Endothelial cell (in vitro differentiated cells): ENCODE measurements at places on chromosomes 2 and 18.

DNA sequence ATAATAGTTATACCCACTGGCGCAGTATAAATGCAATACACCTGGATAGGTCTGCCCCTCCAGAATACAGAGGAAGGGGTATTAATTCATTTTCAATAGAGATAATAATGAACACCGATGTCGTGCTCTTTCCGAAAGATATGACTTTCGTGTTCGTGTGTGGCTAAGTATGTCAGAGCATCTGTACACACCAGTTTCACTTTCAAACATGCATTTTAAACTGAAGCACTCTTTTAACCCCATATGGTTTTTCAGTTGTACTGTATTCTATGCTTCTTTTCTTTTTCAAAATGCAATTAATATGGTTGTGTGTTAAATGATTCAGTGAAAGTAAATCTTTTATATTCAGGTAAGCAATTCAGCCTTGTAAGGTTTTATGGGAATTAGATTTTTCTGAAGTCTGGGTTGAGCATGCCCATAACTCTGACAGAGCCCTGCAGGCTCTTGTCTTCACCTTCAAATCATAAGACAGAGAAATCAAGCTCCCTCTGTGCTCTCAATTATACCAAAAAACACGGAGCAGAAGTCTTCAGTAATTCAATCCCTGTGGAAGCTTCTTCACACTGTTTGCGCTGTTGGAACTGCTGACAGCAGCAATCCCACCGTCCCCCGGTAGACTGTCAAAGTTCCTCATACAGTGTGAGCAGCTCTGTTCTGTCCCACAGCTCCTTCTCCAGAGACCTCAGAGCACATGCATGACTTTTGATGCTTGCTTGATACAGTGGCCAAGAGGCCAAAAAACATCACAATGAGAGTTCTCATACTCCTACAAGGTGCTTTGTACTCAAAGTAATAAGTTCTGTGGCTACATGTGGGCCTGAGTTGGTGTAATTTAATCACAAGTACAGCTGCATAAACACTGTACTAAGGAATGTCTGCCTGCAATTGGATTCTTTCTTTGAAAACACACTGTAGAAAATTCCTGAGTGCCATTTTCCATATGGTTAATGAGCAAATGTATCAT lies 186.8 kb downstream of the ZNF521 start:
- H3K27ac ChIP-seq = peak overlapping the region; percentile 8
- DNase-seq = no peak
- peaks cover 21% of the 10 kb centered on the region for H3K4me1 ChIP-seq

GRCh38 chr2:58515827-58516573 lies 274.9 kb upstream of the FANCL start:
- H3K27ac ChIP-seq = no peak overlapping the region
- H3K36me3 ChIP-seq = no peaks in the 10 kb centered on the region
- H3K27me3 ChIP-seq = no peaks in the 10 kb centered on the region
- H3K4me1 ChIP-seq = no peaks in the 10 kb centered on the region

DNA sequence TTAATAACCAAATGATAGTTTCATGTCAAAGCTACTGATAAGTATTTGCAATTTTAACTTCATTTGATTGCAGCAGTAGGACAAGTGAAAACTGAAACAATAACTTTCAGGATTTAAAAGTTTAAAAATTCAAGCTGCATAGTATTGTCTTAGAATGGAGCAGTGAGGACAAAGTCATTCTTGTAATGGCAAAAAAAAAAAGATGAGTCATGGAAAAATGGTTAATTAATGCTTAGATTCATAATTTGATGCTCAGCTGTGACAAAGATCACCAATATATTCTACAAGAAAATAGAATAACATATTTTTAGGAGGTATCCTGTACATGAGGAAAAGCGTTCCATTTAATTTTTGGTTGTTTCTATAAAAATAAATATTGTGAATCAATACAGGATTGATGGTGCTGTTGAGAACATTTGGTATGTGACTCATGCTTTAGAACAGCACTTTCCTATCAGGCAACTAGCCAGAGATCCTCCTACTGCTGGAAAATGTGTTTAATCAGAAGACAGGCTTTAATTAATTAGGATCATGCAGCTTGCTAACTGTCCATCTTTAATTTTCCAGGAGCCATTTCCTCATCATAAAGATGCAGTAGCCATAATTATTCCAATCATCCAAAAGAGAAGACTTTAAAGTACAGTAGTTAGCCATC lies 239.0 kb upstream of the MMADHC start:
- no peaks in the 10 kb centered on the region for H3K27me3 ChIP-seq
- peaks cover 4% of the 10 kb centered on the region for H3K4me1 ChIP-seq
- no peaks in the 10 kb centered on the region for H3K36me3 ChIP-seq
- no peak overlapping the region for H3K27ac ChIP-seq

- no peak overlapping the region for H3K27ac ChIP-seq
- no peaks in the 10 kb centered on the region for H3K36me3 ChIP-seq
- H3K4me1 ChIP-seq = no peaks in the 10 kb centered on the region
- H3K4me3 ChIP-seq = no peak overlapping the region
- no peaks in the 10 kb centered on the region for H3K27me3 ChIP-seq
- no peak for DNase-seq
Measured at GRCh38 chr2:191629001-191629453, 48.9 kb upstream of the NABP1 start.

DNA sequence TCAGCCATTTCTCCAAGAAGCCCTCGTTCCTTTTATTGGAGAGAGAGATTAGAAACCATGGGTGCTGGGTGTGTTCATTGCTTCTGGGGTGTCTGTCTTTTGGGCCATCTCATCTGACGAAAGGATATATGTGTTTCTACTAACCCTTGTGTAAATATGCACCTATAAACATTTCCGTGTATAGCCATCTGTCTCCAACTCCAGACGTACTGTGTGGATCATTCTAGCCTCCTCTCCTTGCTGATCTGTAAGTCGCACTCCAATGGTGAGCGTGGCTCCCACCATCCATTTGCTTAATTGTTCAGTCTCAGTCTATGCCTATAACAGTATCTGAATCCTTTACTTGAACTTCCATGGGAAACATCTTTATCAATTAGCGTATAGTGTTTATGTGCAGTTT lies 1.8 kb downstream of the RBFA start:
- DNase-seq = no peak
- H3K4me3 ChIP-seq = no peak overlapping the region
- H3K27me3 ChIP-seq = peaks cover 16% of the 10 kb centered on the region
- H3K27ac ChIP-seq = no peak overlapping the region
- H3K4me1 ChIP-seq = peaks cover 21% of the 10 kb centered on the region
- H3K36me3 ChIP-seq = peaks cover 16% of the 10 kb centered on the region

GRCh38 chr18:62152844-62153243 lies 34.0 kb downstream of the PIGN start:
- H3K27ac ChIP-seq = no peak overlapping the region
- H3K4me3 ChIP-seq = no peak overlapping the region
- H3K4me1 ChIP-seq = no peaks in the 10 kb centered on the region
- no peaks in the 10 kb centered on the region for H3K36me3 ChIP-seq
- no peaks in the 10 kb centered on the region for H3K27me3 ChIP-seq

- H3K4me1 ChIP-seq = no peaks in the 10 kb centered on the region
- H3K4me3 ChIP-seq = no peak overlapping the region
- H3K27me3 ChIP-seq = peaks cover 3% of the 10 kb centered on the region
- no peaks in the 10 kb centered on the region for H3K36me3 ChIP-seq
- H3K27ac ChIP-seq = no peak overlapping the region
- no peak for DNase-seq
Measured at GRCh38 chr2:203973000-203973399, 36.4 kb downstream of the ICOS start.

GRCh38 chr2:109053716-109054115 lies 64.7 kb upstream of the EDAR start:
- H3K4me1 ChIP-seq = no peaks in the 10 kb centered on the region
- no peak for DNase-seq
- no peak overlapping the region for H3K27ac ChIP-seq
- H3K27me3 ChIP-seq = no peaks in the 10 kb centered on the region
- no peak overlapping the region for H3K4me3 ChIP-seq
- H3K36me3 ChIP-seq = no peaks in the 10 kb centered on the region

DNA sequence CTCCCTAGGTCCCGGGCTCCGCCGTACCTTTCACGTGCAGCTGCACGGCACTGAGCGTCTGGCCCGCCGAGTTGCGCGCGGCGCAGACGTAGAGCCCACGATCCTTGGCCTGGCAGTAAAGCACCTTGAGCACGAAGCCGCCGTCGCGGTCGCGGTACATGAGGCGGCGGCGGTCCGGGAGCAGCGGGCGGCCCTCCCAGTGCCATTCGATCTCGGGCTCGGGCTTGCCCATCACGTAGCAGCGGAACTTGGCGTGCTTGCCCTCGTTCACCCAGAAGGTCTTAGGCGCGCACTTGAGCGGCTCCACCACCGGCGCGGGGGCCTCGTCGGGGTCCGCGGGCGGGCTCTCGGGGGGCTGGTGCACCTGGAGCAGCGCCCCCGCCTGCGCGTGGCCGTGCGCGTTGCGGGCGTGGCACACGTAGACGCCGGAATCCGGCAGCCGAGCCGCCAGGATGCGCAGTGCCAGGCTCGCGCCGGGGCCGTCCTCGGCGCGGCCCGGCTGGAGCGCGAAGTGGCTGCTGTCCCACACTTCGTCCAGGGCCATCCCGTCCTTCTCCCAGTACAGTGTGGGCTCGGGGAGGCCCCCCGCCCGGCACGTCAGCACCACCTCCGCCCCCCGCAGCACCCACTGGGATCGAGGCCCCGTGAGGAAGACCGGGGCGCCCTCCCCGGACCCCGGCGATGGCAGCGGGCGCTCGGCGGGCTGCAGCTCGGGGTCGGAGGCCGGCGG lies 980 bp downstream of the OBSL1 start:
- peak overlapping the region; percentile 81 for H3K4me3 ChIP-seq
- H3K27ac ChIP-seq = no peak overlapping the region
- peaks cover 22% of the 10 kb centered on the region for H3K36me3 ChIP-seq
- peaks cover 25% of the 10 kb centered on the region for H3K27me3 ChIP-seq

DNA sequence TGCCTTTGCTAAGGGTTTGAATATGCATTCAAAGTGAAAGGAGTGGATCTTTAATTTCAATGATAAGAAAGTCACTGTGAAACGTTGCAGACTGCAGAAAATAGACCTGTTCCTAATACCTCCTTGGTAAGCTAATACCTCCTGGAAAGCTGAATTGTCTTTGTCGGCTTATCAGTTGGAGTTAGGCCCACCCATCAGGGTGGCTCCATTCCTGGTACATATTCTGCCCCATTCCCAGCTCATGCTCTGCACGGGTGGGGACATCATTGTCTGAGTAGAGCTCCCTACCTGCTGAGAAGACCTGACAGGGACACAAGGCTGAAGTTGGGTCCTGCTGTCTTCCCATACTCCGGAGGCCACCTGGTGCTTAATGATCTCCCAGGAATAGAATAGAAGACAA lies 203.3 kb downstream of the EN1 start:
- H3K27me3 ChIP-seq = peaks cover 2% of the 10 kb centered on the region
- H3K36me3 ChIP-seq = no peaks in the 10 kb centered on the region
- H3K4me3 ChIP-seq = no peak overlapping the region
- peaks cover 2% of the 10 kb centered on the region for H3K4me1 ChIP-seq
- no peak overlapping the region for H3K27ac ChIP-seq

DNA sequence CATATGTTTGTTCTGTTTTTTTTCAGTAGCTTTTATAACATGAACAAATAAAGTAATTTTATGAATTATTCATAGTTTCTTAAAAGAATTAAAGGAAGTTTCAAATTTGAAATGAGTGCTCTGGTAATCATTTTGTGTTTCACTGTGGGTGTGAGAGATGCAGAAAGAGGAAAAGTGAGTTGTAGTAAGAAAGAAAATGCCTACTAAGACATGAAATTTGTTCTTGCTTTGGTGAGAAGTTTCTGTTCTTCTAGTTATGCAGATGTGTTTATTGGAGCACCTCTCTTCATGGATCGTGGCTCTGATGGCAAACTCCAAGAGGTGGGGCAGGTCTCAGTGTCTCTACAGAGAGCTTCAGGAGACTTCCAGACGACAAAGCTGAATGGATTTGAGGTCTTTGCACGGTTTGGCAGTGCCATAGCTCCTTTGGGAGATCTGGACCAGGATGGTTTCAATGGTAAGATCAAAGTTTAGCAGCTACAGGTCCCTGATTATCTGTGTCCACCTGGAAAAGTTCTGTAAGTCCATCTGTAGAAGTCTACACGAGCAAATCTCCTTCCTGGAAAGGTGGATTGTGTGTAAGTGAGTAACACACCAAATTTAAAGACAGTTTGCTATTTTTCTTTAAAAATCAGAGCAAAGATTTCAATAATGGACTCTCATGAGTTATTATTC lies 51.4 kb downstream of the ITGAV start:
- no peak overlapping the region for H3K4me3 ChIP-seq
- peaks cover 14% of the 10 kb centered on the region for H3K36me3 ChIP-seq
- peaks cover 3% of the 10 kb centered on the region for H3K27me3 ChIP-seq
- no peak overlapping the region for H3K27ac ChIP-seq

DNA sequence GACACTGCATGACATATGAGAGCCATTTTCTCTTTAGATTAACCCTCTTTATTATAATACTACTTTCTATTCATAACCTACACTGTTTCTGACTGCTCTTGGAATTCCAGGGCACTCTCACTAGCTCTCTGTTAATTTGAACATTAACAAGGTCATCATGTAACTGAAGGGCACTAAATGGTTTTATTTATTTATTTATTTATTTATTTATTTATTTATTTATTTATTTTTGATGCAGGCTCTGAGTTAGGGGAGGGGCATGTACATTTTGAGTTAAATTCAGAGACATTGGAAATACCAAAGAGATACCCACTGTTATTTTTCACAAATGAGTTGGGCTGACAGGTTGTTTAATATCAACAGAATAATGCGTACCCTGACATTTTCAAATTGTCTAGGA lies 1038.7 kb upstream of the NRXN1 start:
- DNase-seq = no peak
- no peaks in the 10 kb centered on the region for H3K4me1 ChIP-seq
- H3K4me3 ChIP-seq = no peak overlapping the region
- H3K36me3 ChIP-seq = no peaks in the 10 kb centered on the region

- H3K36me3 ChIP-seq = peaks cover 62% of the 10 kb centered on the region
- peaks cover 11% of the 10 kb centered on the region for H3K4me1 ChIP-seq
- no peak for DNase-seq
- H3K27me3 ChIP-seq = peaks cover 4% of the 10 kb centered on the region
Measured at GRCh38 chr2:100944617-100945432, 57.3 kb upstream of the RPL31 start.

GRCh38 chr2:85133751-85134254 lies 611 bp downstream of the TCF7L1 start:
- peaks cover 10% of the 10 kb centered on the region for H3K27me3 ChIP-seq
- peak overlapping the region; percentile 93 for H3K4me3 ChIP-seq
- no peak overlapping the region for H3K27ac ChIP-seq
- H3K36me3 ChIP-seq = peaks cover 14% of the 10 kb centered on the region
- H3K4me1 ChIP-seq = peaks cover 31% of the 10 kb centered on the region
- DNase-seq = peak; percentile 57
